ENCODE measurements at places on chromosomes 5 and 9.

DNA sequence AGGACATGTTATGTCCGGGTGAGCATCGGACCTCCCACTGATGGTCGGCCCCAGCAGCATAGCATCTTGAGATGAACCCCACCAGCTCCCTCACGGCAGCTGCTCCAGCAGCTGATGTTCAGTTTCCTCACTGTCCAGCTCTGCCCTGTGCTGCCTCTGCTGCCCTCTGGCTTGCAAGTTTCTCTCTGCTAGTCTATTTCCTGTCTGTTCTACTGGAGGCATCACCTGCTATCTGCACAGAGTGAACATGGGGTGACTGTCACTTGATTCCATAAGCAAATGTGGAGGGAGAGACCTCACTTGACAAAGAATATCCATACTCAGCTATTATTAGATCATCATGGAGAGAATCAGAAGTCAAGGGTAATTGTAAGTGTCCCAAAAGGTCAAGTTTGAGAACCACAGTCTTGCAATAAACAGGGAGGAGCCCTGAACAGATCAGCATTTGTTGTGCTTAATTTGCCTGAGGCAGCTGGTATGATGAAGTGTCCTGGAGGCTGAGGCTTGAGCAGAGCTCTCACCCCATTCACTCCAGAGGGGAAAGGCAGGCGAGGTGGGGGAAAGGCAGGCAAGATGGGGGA, 702.8 kb downstream of the SEMA5A start:
- DNase-seq = no peak

GRCh38 chr5:16454686-16455085, 10.9 kb downstream of the ZNF622 start:
- DNase-seq = no peak

DNA sequence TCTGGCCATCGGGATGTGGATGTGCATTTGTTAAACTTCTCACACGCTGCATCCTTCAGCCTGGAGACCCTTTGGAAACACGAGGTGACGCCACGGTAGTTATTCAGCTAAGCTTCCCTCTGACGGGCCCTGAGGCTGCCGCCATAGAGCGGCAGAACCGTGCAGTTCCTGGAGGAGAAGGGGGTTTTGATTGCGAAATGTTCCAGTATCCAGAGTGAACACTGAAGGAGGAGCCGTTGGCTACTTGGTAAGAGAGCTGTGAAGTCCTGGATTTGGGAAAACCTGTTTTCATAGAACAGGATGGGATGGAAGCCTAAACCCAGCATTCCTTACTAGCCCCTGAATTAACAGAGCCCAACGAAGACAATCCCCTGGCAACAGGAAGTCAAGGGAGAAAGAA, 23.0 kb upstream of the EXOC3 start:
- no peak for DNase-seq

DNA sequence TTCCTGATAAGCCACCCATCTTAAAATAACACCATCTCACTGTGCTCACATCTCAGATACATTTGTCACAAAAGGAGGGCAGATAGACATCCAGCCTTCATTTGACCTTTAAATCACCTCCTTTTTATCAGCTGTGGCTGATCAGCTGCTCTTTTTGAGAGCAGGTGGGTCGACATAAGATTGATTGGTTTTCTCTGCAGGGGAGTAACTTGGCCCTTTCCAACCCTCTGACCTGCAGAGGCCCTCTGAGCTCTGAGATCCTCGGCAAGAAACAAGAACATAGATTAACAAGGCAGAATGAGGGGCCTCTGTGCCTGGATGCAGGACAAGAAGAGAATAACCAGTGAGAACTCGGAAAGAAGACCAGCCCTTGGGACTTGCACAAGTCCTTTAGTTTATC, 33.5 kb upstream of the GLRA1 start:
- no peak for DNase-seq

DNA sequence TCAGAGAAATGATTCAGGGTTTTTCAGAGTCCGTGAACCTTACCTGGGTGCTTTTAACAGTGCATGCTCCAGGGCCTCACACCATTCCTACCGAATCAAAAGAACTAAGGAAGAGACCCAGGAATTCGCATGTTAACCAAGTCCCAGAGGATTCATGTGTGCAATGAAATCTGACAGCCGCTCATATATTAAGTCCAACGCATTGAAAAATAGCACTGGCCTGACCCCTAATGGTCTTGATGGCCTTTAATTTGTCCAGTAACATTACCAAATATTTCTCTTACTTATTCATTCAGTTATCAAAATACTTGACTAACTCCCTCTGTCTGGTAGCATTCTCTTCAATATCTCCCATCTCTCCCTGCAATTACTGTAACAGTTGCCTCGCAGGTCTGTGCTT, 55.0 kb upstream of the MARCHF11 start:
- no peak for DNase-seq

GRCh38 chr5:181188700-181189362, 16.2 kb downstream of the TRIM7 start:
- DNase-seq = no peak

- no peak for DNase-seq
Observed at GRCh38 chr5:13498279-13498678, 446.2 kb downstream of the DNAH5 start.

GRCh38 chr5:78530342-78531096, 118.1 kb downstream of the LHFPL2 start:
- DNase-seq = no peak

GRCh38 chr5:164234321-164234720, 728.9 kb downstream of the MAT2B start:
- no peak for DNase-seq

DNA sequence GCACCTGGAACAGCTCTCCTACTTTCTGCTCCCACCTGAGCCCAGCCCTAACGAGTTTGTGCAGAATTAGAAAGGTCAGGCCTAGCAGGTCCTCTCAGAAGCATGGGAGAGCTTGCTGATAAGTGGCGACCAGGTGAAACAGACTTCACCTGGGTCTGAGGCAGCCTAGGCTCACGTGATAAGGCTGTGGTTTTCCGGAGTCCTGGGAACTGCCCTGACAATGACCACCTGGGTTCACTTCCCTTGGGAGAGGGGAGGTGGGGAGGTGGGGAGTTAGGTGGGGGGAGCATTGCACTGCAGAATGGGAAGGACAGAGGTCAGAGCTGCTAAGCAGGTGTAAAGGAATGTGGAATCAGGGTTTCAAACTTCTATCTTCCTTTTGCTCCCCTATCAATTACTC, 152.9 kb upstream of the MAP1B start:
- DNase-seq = no peak

DNA sequence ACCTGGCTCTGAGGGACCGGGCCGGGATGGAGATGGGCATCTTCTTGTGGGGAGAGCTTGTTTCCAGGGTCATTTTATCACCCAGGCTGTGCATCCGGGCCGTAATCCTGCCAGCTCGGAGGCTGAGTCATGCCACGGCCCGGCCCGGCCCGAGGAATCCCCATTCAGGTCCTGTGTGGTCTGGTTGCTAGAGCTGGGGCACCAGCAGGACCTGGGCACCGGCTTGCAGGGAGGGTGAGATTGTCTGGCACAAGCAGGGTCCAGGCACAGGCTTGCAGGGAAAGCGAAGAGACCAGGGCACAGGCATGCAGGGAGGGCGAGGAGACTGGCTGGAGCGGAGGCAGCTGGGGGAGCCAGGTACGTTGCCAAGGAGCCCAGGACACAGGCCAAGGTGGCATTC, 106.8 kb downstream of the RXRA start:
- no peak for DNase-seq

- DNase-seq = no peak
Observed at GRCh38 chr5:164470312-164470711, 964.9 kb downstream of the MAT2B start.

DNA sequence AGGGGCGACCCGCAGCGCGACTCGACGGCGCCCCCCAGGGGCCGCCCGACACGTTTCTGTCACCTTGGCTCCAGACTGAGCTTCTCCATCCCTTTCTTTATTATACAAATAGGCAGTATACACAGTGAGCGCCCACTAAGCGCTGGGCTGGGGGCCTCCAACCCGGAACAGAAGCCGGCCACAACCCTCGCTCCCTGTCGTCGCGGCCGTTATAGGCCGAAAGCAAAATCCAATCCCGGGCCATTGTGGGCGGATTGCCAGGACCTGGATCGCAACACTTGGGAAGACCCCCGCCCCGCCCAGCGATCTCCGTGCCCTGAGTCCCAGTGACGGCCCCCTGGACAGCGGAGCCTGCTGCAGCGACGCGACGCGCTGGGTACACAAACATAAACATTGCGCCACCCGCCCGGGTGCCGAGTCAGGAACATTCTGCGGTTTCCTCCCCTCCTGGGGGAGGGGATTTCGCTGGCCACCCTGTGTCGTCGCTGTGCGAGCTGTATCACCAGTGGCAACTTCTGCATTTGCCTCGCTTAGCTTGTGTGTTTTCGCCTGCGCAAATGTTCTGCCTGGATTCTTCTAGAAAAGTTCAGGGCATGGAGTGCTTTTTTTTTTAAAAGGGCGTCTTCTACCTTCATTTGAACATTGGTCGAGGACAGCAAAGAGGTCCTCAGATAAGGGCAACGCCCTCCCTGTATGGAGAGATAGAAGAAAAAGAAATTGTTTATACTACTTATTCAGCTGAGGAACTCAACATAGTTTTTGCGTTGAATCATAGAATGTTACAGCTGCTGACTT, 1.3 kb upstream of the DUSP1 start:
- peak; percentile 68 for DNase-seq

DNA sequence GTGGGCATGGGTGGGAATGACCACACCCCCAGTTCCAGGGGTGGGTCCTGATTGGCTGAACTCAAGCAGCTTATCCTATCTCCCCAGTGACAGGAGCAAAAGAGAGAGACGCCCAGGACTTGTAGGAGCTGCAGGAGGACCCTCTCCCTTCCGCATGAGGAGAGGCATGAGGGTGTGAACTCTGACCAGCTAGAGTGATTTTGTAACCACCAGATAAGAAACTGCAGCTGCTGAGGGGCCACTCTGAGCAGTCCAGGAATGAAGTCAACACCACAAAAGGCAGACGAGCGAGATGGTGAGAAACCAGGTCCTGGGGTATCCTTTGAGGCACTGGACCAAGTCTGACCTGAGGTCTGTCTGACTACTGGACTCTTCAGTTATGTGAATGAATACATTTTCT, 521.9 kb downstream of the BNC2 start:
- no peak for DNase-seq

DNA sequence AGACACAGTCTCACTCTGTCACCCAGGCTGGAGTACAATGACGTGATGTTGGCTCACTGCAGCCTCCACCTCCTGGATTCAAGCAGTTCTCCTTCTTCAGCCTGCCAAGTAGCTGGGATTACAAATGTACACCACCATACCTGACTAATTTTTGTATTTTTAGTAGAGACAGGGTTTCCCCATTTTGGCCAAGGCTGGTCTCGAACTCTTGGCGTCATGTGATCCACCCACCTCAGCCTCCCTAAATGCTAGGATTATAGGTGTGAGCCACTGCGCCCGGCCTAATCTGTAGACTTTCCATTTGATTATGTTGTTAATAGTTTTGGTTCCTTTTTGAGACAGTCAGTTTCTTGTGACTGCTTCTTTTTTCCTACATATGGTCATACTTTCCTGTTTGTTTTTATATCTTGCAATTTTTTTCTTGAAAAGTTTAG, 31.0 kb downstream of the MTREX start:
- DNase-seq = no peak

- DNase-seq = no peak
Observed at GRCh38 chr9:126501383-126502331, 112.1 kb upstream of the LMX1B start.

DNA sequence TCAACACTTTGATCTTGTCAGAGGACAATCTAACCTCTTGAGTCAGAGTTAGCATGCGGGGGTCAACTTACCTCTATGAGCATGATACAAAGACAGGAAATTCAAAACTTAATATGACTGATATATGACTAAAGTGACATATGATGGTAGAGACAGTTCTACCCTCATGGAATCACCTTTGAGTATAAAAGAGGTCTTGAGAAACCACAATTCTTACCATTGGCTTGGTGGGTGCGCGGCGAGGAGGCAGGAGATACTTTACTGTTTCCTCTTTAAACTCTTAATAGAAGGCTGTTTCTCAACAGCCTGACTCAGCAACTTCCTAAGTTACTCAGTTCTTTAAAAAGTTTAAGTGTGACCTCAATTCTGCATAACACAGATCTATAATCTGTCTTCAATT, 372.8 kb downstream of the KIAA0825 start:
- no peak for DNase-seq

DNA sequence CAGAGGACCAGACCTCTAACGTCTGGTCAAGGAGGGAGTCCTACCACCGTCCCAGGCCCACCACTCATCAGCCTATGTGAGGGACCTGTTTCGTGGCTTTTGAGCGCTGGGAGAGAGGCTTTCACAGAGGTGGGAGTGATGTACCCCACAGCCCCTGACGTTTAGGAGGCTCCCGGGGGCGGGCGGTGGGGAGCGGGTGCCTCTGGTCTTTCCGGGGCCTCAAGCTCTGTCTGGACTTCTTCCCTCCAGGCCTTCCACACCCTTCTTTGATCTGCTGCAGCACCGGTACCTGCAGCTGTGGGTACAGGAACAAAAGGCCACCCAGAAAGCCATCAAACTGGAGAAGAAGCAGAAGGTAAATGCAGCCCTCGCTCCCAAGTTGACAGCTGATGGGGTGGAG, 45.1 kb upstream of the BARHL1 start:
- DNase-seq = no peak

All from stimulated activated CD8-positive, alpha-beta memory T cell treated with anti-CD3 and anti-CD28 coated beads, Interleukin-7, amount 100 ng/mL, for 1 hour (primary cell).